ENCODE measurements at places on chromosomes 13 and 19. TPM values are rescaled to one million over a fixed set of nuclear protein-coding genes. Genes with fewer than 3 reads are reported as not detected.

The ETV2 gene
- 1.7 TPM for total RNA-seq

The SYNE4 gene
- total RNA-seq = 0.23 TPM

The PGLYRP2 gene
- not detected for total RNA-seq

The SOX1 gene
- total RNA-seq = not detected

The OSCAR gene
- 0.21 TPM for total RNA-seq

The SIGLEC7 gene
- not detected for total RNA-seq

The FDX2 gene
- 41.5 TPM for total RNA-seq

The KLF2 gene
- 10.0 TPM for total RNA-seq

The ZNF536 gene
- total RNA-seq = not detected

The KLK14 gene
- total RNA-seq = 0.50 TPM

The ZNF560 gene
- not detected for total RNA-seq

The IGFL4 gene
- 0.37 TPM for total RNA-seq

The ZNF763 gene
- not detected for total RNA-seq

Data from A549 treated with CpdA at 1 μM for 4 hours (cell line).